ENCODE measurements at places on chromosomes 11 and 22.
A peak's percentile ranks its signal among the peaks of the same experiment; 100 is the strongest.

DNA sequence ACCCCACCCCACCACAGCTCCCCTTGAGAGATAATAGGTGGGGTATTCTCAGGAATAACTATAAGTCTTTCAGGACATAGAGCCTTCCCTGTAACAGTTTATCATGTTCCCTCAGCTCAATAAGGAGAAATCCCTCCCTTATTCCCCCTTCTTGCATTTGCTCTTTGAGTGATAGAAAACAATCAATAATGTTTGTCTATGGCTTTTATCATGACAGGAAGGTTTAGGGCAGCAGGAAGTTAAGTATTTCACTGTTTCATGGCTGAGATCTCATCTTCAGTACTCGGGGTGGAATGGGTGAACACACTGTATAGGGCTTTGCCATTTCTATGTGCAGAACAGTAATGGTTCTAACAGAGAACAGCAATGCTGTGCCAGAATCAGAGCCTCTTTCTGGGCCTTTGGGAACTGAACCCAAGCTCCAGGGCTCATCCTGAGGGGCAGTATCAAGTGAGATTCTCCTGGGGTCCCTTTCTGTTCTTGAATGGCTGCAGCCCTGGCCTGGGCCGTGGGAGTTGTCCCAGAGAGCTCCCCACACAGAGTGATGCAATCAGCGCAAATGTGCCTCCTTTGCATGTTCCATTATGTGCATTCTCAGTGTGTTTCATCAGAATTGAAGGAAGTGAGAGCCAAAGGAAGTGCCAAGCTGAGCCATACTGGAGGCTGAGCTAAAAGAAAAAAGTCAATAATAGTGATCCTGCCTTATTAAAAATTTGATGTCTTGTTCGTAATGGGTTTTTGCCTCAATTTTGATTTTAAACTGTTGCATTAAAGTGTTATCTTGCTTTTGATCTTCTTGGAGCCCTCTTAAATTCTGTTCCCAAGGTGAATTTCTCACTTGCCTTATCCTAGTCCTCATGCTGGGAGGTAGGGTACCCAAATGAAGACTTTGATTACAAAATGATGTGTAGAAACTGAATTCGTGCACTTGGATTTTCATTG lies 2.9 kb upstream of the CYP2R1 start:
- DNase-seq, result peak; percentile 94

DNA sequence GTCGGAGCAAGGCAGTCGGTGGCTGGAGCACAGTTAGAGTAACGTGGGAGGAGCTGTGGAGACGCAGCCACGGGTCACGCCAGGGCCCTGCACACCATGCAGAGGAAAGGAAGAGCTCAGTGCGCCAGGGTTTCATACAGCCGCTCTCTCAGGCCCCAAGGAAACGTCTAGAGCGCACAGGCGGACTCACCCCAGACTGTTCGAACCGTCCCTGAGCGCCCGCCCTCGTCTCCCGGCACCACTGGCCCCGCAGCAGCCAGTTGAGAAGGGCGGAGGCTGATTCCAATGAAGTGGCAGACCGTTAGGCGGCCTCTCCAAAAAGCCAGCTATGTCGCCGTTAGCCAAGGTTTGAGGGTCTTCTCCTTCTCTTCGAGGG lies 483 bp upstream of the HYLS1 start:
- no peak for DNase-seq

DNA sequence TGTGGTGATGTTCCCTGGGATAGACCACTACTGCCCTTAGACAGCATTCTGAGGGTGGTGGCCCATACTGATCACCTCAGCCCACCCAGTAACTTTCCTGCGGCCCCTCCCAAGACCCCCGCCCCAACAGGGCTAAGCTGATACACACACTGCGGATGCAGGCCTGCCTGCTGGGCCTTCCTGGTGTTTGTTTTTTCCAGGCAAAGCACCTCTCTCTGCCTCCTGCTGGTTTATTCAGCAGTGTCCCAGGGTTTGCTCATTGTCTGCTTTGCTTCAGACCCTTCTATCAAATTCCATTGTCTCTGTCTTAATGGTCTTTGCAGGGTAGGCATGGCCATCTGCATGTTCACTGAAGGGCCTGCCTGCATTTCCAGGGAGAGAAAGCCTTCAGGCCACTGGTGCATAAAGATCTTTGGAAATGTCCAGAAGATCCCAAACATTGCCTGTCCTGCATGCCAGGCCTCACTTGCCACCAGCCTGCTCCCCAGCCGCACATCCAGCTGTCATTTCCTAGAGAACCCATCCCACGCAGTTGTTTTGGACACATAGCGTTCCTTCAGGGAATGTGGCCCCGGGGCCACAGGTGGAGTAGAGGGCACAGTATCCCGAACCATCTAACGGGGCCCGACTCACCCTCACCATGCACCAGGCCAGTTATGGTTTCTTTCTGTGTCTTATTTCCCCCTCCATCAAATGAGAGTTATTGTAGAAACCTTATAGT lies 50.2 kb downstream of the BCR start:
- DNase-seq, result no peak

GRCh38 chr11:6586434-6587359 lies 16.7 kb downstream of the RRP8 start:
- DNase-seq, result no peak

- no peak for DNase-seq
Measured at GRCh38 chr11:119223856-119224255, 17.7 kb downstream of the CBL start.

GRCh38 chr11:27319072-27319471 lies 43.9 kb downstream of the CCDC34 start:
- no peak for DNase-seq

DNA sequence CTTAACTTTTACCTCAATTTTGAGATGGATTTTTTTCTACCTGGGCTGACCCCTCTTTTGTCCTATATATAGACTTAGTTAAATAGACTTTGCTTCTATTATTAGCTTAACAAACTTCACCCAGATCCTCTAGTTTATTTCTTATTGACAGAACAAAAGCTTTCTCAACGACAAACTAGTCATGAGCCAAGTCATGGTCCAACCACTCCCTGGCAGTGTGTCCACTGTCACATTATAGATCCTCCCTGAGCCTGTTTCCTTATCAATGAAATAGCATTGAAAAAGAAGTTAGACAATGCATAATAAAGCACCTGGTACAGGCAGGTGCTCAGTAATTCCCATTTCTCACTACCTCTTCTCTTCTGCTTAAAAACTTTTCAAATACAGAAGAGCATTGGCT lies 155.1 kb downstream of the SPON1 start:
- DNase-seq, result no peak

All from suppressor macrophage treated with lipopolysaccharide for 1 hour (primary cell).